Caco-2 (cell line): ENCODE measurements at places on chromosomes 16 and 17. TPM values are rescaled to one million over a fixed set of nuclear protein-coding genes. Genes with fewer than 3 reads are reported as not detected.

The USP7 gene
- 139 and 148 TPM in 2 replicates for total RNA-seq

The TNK1 gene
- total RNA-seq, result 6.1 and 6.4 TPM in 2 replicates

The OTOP3 gene
- not detected in 2 replicates for total RNA-seq

The HCRT gene
- not detected in 2 replicates for total RNA-seq

The KRTAP4-4 gene
- not detected in 2 replicates for total RNA-seq

- no peak for DNase-seq
Observed at GRCh38 chr16:87338155-87338765, 21.1 kb upstream of the C16orf95 start.

- DNase-seq, result no peak
Observed at GRCh38 chr17:63405741-63406261, 40.3 kb downstream of the CYB561 start.

DNA sequence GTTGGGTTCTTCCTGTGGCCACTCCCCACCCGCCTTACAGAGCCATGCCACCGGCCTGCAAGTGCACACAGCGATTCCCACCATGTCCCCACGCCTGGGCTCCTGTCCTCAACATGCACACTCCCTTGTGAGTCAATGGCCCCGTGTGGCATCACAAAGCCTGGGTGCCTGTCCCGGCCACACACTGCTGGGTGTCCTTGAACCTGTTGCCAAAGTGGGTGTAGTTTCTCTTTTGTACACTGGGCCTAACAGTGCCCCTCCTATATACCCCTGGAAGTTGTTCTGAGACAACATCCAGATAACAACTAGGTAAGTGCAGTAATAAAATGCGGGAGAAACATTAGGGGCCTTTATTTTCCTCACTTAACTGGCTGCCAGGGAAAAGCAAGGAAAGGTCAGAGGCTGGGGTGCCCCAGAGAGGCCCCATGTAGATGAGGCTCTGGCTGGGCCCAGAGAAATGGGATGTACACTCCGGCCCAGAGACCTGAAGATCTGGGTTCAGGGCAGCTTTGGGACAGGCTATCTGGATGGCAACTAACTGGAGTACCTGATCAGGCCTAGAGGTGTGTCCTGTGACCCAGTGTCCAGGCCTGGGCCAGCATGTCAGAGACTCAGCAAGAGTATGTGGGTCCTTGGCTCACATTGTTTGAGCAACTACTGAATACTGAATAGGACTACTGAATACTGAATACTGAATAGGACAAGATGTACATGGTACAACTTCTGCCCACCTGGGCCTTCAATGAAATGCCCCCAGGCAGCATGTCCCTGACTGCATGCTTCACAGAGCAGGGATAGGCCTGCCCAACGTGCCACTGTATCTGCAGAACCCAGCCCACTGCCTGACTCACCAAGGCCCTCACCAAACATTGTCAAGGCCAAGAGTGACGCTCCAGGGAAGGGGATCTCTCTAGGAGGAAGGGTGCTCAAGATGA is 8.3 kb downstream of the ABCC3 start:
- no peak for DNase-seq

DNA sequence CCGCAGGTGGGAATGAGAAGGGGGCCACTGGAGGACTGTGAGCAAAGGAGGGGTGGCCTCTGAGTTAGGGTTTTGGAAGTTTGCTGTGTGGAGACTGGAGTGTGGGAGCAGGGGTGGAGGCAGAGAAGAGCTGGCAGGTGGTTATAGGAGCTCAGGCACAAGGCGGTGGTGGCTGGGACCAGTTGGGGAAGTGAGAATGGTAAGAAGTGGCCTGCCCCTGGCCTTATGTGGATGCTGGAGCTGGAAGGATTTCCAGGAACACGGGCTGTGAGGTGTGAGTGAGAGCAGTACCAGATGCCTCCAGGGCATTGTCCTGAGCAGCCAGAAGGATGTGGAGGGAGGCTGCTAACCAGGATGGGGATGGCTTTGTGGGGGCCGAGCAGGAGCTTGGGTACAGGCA is 277.2 kb downstream of the SNX29 start:
- DNase-seq, result no peak

DNA sequence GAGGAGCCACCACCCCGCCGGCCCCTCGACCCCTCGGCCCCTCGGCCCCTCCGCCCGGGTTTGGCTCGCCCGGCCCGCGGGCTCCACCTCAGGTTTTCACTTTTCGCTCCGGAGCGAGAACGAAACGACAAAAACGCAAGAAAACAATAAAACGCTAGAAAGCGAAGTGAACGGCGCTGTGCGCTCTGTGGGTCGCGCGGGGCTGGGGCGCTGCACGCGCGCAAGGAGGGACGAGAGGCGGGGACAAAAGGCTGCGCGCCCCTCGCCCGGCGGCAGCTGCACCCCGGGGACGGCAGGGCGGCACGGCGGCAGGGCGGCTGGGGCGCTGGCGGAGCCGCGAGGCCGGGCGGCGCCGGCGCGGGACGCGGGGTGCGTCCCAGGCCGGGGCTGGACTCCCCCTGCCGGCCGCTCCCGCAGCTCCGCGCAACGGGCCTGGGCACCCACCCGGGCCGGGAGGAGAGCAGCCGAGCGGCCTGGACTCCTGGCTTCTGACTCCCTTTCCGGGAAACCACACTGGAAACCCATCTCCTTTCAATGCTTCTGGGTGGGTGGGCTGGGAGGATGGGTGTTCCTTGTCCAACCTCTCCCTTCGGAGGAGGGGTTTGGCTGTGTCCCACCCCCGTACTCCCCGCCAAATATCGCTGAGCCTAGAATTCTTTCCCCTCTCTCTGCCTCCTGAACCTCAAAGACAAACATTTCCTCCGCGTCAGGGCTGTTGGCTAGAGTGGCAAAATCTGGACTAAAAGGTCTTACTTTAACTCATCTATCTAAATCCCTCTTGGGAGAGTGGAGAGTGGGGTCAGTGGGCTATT is 9.9 kb downstream of the TBX2 start:
- DNase-seq, result peak; percentile 88
